Esophagus muscularis mucosa (tissue), 4 donors: ENCODE measurements at places on chromosomes 2 and 18. TPM values are rescaled to one million over a fixed set of nuclear protein-coding genes. Genes with fewer than 3 reads are reported as not detected.

Gene PJVK
- total RNA-seq: 1.4 TPM

Gene CASP10
- total RNA-seq: 7.3 TPM

GRCh38 chr2:23681356-23682140 lies 245.4 kb downstream of the ATAD2B start:
- H3K27ac ChIP-seq: no peak overlapping the region
- peaks cover 15% of the 10 kb centered on the region for H3K4me1 ChIP-seq
- no peak for DNase-seq
- no peaks in the 10 kb centered on the region for H3K27me3 ChIP-seq
- no peak overlapping the region for H3K4me3 ChIP-seq

- no peak overlapping the region for H3K4me3 ChIP-seq
- H3K4me1 ChIP-seq: peaks cover 12% of the 10 kb centered on the region
- no peaks in the 10 kb centered on the region for H3K27me3 ChIP-seq
- no peak for DNase-seq
- H3K27ac ChIP-seq: no peak overlapping the region
- H3K36me3 ChIP-seq: no peaks in the 10 kb centered on the region
Observed at GRCh38 chr2:54956111-54956627, 94.1 kb downstream of the RTN4 start.

DNA sequence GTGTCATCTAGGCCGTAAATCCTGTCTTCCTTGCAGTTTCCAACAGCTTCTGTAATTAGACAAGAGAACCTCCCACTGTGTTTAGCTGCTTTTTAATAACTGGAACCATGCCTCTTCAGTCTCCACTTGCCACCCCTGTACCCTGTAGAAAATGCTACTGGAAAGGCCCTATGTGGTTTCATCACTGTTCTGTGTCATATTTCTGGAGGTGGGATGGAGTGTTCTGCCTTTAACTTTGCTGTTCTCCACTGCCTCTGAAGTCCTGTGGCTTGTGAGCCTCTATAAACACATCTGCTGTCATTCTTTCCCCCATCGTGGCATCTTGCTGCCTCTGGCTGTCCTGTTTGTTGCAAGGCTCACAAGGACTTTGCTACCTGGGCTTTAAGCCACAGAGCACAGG lies 17.9 kb downstream of the MGAT5 start:
- peaks cover 16% of the 10 kb centered on the region for H3K4me1 ChIP-seq
- no peak overlapping the region for H3K27ac ChIP-seq
- no peaks in the 10 kb centered on the region for H3K27me3 ChIP-seq
- peaks cover 11% of the 10 kb centered on the region for H3K36me3 ChIP-seq
- DNase-seq: no peak

GRCh38 chr2:173229086-173229485 lies 125.6 kb upstream of the CDCA7 start:
- H3K27me3 ChIP-seq: no peaks in the 10 kb centered on the region
- DNase-seq: no peak
- peaks cover 19% of the 10 kb centered on the region for H3K36me3 ChIP-seq
- no peak overlapping the region for H3K4me3 ChIP-seq
